ENCODE measurements at places on chromosomes 2 and 18.
A peak's percentile ranks its signal among the peaks of the same experiment; 100 is the strongest.

DNA sequence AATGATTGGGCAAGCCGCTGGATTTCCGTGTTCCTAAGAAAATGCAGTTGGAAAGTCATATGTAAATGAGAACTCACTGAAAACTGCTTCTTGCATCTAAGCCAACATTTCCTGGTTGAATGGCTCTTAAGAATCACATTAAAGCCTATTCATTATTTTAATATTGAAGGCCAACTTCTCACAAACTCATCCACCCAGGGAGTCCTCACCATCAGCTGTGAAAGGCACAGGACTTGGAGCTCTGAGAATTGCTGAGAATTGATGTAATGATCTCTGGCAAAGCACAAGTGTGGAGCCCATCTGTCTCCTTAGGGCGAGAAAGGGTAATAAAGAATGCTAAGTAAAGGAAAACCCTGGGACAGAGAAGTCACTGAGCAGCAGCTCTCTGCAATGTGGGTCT, 55.9 kb upstream of the APCDD1 start:
- no peak for DNase-seq

DNA sequence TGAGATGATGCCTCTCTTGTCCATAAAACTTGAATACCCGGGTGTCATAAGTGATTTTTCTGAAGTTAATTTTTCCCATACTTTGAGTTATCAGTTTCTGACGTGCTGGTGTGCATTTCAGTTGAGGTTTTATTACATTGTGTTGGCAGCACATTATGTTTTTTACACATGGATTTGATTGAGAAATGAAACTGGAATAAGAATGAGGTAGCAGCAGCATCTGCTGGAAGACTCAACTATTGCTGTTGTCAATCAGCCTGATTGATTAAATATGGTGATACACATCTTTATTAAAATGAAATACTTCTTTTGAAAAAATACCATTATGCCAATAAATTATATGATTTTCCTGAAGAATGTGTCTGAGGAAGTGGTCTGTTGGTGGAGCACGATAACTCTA, 60.5 kb downstream of the INSIG2 start:
- no peak for DNase-seq

- no peak for DNase-seq
These were observed 265.2 kb upstream of the SPHKAP start for GRCh38 chr2:228446734-228447133.

DNA sequence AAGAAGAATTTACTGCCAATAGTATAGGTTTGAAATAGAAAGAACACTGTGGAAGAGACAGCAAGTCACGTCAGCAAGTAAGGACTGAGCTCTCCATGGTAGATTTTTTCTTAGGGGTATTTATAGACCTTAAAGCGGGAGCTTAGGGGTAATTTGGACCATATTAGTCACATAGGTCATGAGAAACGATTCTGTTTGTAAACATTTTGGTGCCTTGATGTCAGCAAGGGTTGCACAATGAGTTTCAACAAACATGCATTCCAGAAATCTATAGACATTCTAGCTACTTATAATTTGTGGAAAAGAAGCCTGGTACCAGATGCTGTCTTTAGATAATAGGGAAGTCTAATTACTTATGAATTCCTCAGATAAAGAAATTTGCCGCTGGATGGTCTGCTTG, 624.7 kb downstream of the TDRD15 start:
- DNase-seq = no peak

GRCh38 chr2:40098786-40099470, 319.9 kb upstream of the THUMPD2 start:
- no peak for DNase-seq

DNA sequence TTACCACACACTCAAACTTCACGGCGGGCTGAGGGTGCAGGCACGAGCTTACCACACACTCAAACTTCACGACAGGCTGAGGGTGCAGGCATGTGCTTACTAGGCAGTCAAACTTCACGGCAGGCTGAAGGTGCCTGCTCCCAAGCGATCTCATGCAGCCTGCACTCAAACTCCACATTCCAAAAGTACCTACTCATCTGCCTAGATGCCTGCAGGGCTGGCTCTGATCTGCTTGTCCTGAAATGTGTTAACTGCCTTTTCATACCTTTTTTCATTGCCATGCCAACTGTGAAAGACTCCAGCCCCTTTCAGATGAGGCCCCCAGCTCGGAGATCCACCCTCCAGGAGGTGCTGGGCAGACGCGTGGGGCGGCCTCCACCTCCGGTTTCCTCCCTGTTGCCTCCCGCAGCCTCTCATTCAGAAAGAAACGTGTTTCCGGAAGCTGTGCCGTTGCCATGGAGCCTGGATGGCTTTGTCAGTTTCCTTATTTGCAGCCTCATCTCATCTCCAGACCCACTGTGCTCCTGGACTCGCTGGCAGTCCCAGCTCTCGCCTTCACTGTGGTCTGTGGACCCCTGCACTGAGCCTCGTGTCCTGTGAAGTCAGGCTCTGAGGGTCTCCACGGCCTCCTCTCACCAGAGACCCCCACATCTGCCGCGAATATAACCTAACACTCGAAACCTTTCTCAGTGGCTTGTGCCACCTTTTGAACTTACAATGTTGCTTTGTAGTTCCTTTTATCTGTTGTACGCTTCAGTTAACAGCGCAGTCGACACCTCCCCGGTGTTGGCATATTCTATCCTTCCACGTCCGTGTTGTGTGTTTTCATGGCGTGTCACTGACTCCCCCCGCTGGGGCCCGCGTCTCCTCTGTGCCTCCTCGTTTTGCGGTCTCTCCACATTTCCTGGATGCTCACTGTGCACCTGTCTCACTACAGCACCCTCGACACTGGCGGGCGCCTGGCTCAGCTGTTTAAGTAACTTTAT, 106.1 kb upstream of the ALKAL2 start:
- peak; percentile 33 for DNase-seq

DNA sequence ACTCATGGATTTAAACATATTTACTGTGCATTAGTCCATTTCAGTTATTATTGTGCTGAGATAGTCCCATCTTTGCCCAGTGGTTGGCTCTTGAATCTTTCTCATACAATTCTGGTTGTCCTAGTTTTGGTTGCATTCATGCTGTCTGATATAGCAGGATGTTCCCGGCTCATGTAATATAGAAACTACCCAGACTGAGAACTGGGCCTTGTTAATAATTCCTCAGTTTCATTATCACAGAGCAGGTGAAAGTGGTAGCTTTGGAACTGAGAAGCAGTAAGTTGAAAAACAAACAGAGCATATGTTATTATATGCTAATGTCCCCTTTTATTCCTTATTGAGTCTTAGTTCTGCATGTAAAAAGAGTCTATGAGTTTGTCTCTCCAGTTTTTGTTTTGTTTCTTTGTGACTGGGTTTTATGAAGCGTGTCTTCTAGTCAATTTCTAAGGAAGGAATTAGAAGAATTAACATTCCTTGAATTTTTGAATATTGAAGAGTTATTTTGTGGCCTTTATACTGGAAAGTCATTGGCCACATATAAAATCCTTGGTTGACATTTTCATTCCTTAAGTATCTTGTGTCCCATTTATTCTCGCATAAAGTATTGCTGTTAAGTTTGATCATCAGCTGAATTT, 43.3 kb downstream of the EIF5B start:
- DNase-seq = no peak

DNA sequence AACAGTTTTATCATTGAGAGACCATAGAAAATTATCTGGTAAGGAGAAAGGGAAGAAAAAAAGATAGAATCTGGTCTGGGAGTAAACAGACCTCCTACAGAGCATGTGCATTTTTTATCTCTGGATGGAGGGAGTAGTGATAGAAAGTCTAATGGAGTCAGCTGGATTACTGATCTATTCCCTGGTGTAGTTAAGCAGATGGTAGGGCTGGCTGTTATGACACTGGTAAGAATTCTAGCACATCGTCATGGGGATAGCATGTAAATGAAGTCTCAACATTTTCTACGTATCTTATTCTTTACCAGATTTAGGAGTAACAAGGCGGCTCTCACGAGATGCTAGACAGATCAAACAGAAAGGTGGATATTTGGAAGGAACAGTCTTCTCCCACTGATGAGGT, 407.4 kb downstream of the NRXN1 start:
- DNase-seq = no peak

DNA sequence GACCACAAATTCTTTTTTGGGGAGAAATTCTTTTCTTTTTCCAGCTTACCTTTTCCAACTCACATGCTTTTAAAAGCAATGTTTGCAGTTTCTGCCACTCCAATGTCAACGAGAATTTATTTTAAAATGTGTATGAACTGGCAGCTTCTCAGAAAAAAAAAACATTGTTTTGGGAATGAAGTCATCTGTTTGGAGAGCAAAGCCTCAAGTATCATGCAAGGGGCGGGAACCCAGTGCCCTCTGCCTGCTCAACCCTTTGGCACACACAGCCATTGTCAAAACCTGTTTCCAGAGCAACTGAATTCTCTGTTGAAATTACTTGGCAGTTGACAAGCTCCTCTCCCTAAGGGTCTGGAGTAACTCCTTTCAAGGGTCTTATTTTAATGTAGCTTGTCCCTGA, 128.5 kb downstream of the QPCT start:
- DNase-seq = no peak

GRCh38 chr2:114543236-114543766, 100.9 kb downstream of the DPP10 start:
- DNase-seq = no peak

- DNase-seq = no peak
These were observed 20.4 kb downstream of the GPD2 start for GRCh38 chr2:156456616-156457015.

- DNase-seq = no peak
These were observed 165.4 kb upstream of the SPOPL start for GRCh38 chr2:138336146-138336545.
